ENCODE measurements at places on chromosomes 2 and 18. TPM values are rescaled to one million over a fixed set of nuclear protein-coding genes. Genes with fewer than 3 reads are reported as not detected.
A peak's percentile ranks its signal among the peaks of the same experiment; 100 is the strongest.

- no peak for DNase-seq
These were observed 11.8 kb downstream of the CHRNA1 start for GRCh38 chr2:174752403-174753037.

DNA sequence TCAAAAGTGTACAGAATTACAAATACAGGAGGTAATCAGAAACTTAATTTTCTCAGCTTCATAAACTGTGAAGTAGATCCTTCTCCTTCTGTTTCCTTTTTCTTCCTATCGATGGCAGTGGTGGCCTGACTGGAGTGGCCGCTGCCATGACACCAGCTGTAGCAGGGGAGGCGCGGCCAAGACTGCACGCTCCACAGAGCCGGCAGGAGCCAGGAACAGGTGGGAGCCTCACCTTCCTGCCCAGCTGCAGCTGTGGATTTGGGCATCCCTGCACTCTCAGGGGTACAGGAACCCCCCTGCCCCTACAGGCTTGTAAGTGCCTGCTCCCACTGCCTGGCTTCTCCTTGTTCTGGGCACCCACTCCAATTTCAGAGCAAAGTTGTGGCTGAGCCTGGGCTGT lies 76.1 kb downstream of the EPB41L3 start:
- DNase-seq: no peak

DNA sequence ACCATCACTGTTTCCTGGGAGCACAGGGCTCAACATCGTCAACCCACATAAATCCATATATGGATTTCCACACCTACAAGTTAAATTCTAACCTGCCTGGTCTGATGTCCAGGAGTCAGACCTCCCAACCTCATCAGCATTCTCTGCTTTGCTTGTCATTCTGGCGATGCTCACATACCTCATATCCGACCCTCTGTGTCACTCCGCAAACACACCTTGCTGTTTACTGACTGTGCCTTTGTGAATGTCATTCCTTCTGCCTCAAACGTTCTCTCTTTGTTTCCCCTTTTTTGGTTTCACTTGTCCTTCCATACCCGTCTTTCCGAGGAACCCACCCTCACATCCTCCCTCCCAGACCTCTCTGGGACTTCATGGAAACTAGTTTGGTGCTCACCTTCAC lies 187.1 kb downstream of the ACTR3 start:
- no peak for DNase-seq

DNA sequence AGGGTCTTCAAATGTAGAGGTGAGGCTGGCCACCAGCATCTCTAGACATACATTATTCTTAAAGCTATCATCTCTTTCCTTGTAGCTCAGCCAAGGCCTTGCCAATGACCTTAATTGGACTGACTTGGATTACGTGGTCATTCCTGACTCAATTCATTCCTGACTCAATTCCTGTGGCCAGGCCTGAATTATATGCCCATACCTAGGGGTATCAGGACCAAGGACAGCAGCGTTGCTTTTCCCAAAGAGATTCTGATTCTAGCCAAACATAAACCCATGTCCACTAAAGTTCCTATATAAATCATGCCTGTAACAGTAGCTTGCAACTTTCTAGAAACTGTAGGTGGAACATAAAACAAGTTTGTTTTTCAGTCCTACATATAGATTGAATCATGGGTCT lies 231.7 kb downstream of the ARL6IP6 start:
- no peak for DNase-seq

AGXT gene
- 0.66 TPM for polyA plus RNA-seq

DNA sequence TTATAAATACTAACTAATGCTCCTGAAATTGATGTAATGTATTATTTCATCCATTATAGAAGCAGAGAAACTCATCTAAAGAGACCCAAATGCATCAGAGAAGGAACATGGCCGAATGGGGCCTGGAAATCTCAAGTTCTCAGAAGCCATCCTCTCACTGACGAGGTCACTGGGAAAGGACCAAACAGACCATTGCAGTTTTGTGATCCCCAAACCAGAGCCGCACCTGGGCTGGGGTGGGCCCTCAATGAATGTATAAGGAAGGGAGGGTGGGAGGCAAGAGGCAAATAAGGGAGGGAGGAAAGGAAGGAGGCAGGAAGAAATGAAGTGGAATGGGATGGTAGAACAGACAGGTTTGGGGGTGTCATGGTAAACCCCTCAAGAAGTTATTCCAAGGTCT lies 245.3 kb upstream of the ID2 start:
- DNase-seq: no peak

GCG gene
- 83.8 TPM for polyA plus RNA-seq

CXCR1 gene
- 0.01 TPM for polyA plus RNA-seq

DNER gene
- 7.5 TPM for polyA plus RNA-seq

TMEM182 gene
- polyA plus RNA-seq: 6.3 TPM

GRCh38 chr18:76373297-76373696 lies 121.7 kb downstream of the ZNF516 start:
- DNase-seq: no peak

CNGA3 gene
- polyA plus RNA-seq: 2.3 TPM

- DNase-seq: no peak
These were observed 55.5 kb upstream of the ANKRD62 start for GRCh38 chr18:12038082-12038638.

GRCh38 chr2:112622528-112622849 lies 23.2 kb upstream of the SLC20A1 start:
- DNase-seq: no peak

KIAA2012 gene
- polyA plus RNA-seq: 0.28 TPM

DNA sequence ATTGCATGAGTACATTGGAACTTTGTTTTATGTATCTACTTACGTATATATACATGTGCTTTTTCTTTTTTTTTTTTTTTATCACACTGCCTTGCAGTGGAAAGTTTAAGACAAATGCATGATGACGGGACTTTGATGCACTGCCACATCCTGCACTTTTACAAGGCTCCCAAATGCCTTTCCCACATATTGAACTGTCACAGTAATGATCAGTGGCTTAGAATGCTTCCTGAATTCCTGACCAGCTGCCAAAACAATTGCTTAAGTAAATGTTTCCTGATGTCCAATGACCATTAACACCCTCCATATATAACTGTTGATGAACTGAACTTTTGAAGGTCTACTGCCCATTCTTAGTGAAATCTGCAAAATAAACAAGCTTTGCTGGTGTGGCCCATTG lies 60.2 kb downstream of the LYPD6B start:
- no peak for DNase-seq

C18orf54 gene
- 3.6 TPM for polyA plus RNA-seq

GRCh38 chr2:55103046-55103445 lies 52.8 kb upstream of the RTN4 start:
- no peak for DNase-seq

ABCG5 gene
- polyA plus RNA-seq: 35.8 TPM

- DNase-seq: no peak
These were observed 9.0 kb downstream of the RBM43 start for GRCh38 chr2:151252646-151253045.

ASAP2 gene
- 20.0 TPM for polyA plus RNA-seq

AQP12A gene
- polyA plus RNA-seq: 5.0 TPM

- no peak for DNase-seq
These were observed 14.8 kb downstream of the PIK3C3 start for GRCh38 chr18:41969881-41970280.

DNA sequence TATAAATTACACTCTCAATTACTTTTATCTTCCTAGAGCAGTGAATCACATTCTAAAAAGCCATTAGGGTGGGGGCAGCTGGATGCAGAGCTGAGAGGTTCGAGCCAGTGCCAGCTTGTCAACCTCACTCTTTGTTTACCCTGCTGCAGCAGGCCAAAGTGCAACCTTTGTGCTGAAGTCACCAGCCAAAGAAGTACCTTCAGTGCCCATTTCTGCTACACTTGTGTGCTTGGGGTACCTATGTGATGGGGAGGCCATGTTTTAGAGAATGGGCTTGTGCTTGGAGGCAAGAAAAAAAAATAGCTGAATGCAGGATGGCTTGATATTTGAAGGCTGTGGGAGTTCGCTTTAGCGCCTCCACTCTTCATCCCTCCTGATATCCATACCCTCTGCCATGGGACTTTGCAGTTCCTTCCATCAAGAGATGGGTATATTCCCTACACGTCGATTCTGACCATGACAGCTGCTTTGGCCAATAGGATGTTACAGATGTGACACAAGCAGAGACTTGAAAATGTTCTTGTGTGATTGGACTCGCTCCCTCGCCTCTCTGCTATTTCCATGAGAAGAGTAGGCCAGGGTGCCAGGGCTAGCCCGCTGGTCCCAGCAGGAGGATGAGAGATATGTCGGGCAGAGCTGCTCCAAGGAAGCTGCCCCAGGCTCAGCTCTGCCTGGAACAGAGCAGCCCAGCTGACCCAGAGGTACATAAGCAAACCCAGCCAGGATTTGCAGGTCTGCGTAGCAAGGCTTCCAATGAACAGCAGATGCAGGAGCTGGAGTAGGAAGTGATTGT lies 12.7 kb upstream of the FZD5 start:
- peak; percentile 85 for DNase-seq

DNA sequence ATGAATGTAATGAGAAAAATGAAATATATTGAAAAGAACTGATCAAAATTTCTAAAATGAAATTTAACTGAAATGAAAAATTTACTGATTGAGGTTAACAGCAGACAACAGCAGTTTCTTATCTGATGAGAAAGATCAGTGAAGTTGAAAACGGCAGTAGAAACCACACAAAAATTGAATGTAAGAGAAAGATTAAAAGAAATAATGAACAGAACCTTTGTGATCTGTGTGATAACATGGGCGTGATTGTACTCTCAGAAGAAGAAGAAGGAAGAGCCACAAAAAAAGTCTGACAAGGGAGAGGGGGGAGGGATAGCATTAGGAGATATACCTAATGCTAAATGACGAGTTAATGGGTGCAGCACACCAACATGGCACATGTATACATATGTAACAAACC lies 45.2 kb downstream of the FAM117B start:
- DNase-seq: no peak

DNA sequence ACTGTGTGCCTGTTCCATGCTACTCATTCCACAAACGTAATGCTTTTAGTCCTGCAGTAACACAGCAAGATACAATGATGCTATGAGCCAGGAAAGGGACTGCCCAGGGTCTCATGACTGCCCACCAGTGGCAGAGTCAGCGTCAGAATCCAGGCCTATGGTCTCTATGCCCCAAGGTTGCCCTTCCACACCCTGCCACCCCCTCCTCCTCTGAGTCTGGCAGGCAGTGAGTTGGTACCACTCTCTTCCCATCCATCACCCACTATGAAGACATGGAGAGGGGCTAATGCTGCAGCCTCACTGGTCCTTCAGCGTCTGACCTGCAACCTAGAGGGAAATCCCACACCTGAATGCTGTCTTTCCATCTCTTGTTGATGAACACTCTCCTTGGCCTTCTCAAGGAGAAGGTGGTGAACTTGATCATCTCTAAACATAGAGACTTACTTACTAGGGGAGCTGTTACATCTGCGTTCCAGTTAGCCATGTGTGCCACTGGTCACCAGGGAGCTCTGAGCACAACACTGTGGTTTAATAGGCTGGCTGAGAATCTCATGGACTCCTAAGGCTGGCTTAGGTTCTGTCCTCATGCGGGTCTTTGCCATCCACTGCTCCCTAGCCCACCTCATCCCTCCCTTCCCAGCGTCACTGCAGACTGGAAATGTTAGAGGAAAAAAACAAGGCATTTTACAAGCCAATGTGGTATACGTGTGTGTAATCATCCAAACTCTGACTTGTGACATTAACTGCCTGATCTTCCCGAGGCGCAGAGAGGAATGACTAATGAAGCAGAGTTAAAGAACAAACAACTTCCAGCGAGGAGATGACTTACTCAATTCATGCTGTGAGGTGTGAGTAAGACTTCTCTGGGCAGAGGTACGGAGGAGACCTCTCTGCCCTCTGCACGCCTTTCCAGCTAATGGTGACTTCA lies 28.8 kb downstream of the STEAP3 start:
- DNase-seq: no peak

VWC2L gene
- 0.03 TPM for polyA plus RNA-seq

DNA sequence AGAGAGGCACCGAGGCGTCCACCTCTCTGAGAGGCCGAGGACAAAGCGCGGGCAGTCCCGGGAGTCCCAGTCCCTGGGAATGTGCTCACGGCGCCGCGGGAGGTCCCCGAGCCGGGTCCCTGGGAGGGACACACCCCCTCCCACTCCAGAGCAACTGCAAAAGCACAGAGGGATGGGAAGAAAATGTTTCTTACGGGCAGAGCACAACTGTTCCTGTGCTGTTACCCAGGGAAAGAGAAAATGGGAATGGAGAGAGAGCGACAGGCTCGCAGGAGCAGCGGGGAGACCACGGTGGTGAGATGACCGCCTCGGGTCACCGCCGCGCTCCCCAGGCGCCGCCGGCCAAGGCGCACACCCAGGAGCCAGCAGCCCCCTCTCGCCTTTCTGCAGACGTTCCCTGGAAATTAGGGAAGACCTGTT lies 1.2 kb upstream of the BCL11A start:
- DNase-seq: no peak

DNA sequence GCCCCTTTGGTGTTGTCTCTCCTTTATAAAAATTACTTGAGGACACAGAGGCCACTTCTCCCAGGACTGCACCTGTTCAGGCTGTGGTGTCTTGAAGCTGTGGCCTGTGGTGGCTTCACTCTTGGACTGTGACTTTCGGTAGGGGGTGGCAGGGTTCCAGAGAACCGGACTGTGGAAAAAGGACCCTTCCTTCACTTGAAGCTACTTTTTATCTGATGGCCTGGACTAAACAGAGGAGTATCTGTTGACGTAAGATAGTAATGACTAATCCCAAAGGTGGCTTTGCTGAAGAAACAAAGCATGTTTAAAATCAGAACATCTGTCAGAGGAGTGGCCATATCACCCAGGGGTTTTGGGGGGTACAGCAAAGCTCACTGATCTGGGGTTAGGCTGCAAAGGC lies 60.8 kb downstream of the CENPO start:
- no peak for DNase-seq

- DNase-seq: no peak
These were observed 242.1 kb downstream of the TMX3 start for GRCh38 chr18:68472701-68473295.

DNA sequence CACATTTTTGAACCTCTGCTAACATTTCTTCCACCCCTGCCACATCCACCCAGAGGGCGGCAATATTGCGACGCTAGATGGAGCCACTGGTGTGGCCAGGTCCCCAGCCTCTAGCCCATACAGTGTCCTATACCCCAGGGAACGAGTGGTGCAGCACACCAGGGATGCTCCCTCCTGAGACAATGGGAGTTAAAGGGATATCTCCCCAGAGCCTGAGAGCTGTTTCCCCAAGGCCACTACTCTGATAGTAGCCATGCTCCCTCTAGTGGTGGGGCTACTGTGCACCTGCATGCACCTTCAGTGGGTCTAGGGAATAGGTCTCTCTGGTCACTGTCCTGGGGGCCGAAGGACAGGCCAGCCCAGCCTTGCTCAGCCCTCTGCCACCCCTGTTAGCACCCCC lies 336.4 kb upstream of the FSHR start:
- DNase-seq: no peak

DNA sequence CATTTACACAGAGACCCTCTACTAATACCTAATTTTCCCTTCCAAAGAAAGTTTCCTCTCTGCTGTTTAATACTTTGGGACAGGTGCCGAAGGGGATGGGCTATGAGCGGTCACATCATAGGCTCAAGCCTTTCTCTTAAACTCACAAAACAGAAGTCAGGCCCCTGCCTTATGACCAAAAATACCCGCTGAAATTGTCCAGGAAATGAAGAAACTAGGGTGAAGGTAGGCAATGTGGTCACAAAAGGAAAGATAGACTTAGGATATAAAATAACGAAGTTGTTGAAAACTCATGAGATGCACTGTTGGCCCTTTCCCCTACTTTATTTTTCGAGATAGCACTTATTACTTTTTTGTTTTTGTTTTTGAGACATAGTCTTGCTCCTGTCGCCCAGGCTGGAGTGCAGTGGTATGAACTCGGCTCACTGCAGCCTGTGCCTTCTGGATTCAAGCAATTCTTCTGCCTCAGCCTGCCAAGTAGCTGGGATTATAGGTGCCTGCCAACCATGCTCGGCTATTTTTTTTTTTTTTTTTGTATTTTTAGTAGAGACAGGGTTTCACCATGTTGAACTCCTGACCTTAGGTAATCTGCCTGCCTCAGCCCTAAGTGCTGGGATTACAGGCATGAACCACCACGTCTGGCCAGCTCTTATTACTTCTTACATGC lies 16.3 kb downstream of the SLC8A1 start:
- DNase-seq: no peak
